Articular chondrocyte of knee joint (primary cell): ENCODE measurements at places on chromosomes 11 and 22. TPM values are rescaled to one million over a fixed set of nuclear protein-coding genes. Genes with fewer than 3 reads are reported as not detected.

ZDHHC8 gene
- total RNA-seq = 10.6 and 12.5 TPM in 2 replicates

SPCS2 gene
- total RNA-seq = 26.9 and 48.7 TPM in 2 replicates

KRTAP5-7 gene
- 0.13 and 0.22 TPM in 2 replicates for total RNA-seq

CSNK2A3 gene
- 2.7 and 5.1 TPM in 2 replicates for total RNA-seq

CLCF1 gene
- total RNA-seq = 8.8 and 9.4 TPM in 2 replicates

DNAJB7 gene
- total RNA-seq = 0.11 TPM in 1 of 2 replicates, not detected in the other

PNPLA5 gene
- total RNA-seq = 0.13 TPM in 1 of 2 replicates, not detected in the other

VSIG2 gene
- total RNA-seq = not detected in 2 replicates

SCGB1D2 gene
- not detected in 2 replicates for total RNA-seq

SMIM38 gene
- total RNA-seq = 0.11 and 0.39 TPM in 2 replicates

SIK3 gene
- total RNA-seq = 31.0 and 34.8 TPM in 2 replicates

LARGE1 gene
- total RNA-seq = 12.2 and 12.6 TPM in 2 replicates

PNPLA3 gene
- 2.4 and 8.2 TPM in 2 replicates for total RNA-seq

TMPRSS4 gene
- total RNA-seq = under 0.01 TPM in 1 of 2 replicates, not detected in the other

GPR83 gene
- total RNA-seq = not detected in 2 replicates

CADM1 gene
- total RNA-seq = 20.4 and 22.9 TPM in 2 replicates

ANGPTL5 gene
- 60.3 and 110 TPM in 2 replicates for total RNA-seq

LIN7C gene
- 89.2 and 95.8 TPM in 2 replicates for total RNA-seq

KCNE3 gene
- 1.2 and 1.7 TPM in 2 replicates for total RNA-seq

UBE4A gene
- total RNA-seq = 74.6 and 75.8 TPM in 2 replicates

NCR3LG1 gene
- 6.4 and 14.4 TPM in 2 replicates for total RNA-seq

SPECC1L gene
- 52.5 and 71.8 TPM in 2 replicates for total RNA-seq

KCNK4 gene
- total RNA-seq = 0.11 TPM in 1 of 2 replicates, not detected in the other

RAB36 gene
- 5.6 and 7.5 TPM in 2 replicates for total RNA-seq

BIK gene
- not detected in 2 replicates for total RNA-seq

AMOTL1 gene
- total RNA-seq = 39.7 and 47.1 TPM in 2 replicates

OR52I2 gene
- not detected in 2 replicates for total RNA-seq

F2 gene
- not detected in 2 replicates for total RNA-seq

APOA4 gene
- total RNA-seq = not detected in 2 replicates

OR2AT4 gene
- not detected in 2 replicates for total RNA-seq

SLC25A18 gene
- 0.11 TPM in 1 of 2 replicates, not detected in the other for total RNA-seq

UPK3A gene
- not detected in 2 replicates for total RNA-seq

CYP2D6 gene
- 0.13 and 0.22 TPM in 2 replicates for total RNA-seq
